Activated T-cell treated with anti-CD3 and anti-CD28 coated beads for 24 hours (primary cell): ENCODE measurements at places on chromosomes 7 and 10.
A peak's percentile ranks its signal among the peaks of the same experiment; 100 is the strongest.

GRCh38 chr7:148466120-148466519 lies 124.4 kb upstream of the C7orf33 start:
- no peak for DNase-seq

DNA sequence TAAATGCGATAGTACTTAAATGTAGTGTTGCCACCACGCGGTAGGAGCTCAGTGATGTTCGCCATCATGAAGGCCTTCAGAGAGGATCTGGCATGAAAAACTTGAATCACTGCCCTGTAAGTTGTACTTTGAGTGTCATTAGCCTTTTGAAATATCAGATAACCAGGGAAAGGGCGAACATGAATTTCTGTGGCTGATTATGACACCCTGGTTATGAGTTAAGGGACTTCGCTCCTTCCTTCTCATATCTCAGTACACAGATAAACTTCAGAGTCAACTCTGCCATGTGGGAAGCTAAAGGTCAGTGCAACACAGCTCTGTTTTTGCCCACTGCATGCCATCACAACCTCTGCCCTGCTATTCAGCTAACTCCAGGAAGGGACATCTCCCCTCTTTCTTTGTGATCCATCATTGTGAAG lies 8.9 kb upstream of the ACSL5 start:
- no peak for DNase-seq

DNA sequence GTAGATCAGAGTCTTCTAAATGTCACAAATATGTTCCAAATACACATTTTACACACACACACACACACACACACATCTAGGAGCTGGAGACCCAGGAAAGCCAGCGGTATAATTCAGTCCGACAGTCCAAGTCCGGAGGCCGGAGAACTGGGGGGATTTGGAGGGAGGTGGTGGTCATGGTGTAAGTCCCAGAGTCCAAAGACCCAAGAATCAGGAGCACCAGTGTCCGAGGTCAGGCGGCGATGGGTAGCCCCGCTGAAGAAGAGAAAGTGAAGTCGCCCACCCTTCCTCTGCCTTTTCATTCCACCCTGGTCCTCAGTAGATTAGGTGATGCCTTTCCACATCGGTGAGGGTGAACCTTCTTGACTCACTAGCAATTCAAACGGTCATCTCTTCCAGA lies 154.8 kb downstream of the CAMK1D start:
- DNase-seq: no peak

DNA sequence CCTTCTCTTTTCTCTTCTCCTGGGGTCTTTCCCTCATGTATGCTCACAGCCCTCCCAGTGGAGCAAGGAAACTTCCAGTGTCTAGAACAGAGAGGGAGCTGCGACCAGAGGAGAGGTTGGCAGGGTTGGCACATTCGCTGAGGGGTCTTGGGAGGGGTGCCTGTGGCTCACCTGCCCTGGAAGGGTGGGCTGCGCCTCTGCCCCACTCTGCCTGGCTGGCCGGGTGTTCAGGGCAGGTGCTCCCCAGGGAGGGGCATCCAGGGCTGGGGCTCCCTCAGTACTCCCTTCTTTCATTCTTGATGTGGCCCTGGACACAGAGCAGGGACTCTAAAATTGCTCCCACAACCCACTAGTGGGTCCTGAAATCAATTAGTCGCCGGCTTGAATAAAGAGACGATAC lies 16.9 kb downstream of the SHH start:
- no peak for DNase-seq

DNA sequence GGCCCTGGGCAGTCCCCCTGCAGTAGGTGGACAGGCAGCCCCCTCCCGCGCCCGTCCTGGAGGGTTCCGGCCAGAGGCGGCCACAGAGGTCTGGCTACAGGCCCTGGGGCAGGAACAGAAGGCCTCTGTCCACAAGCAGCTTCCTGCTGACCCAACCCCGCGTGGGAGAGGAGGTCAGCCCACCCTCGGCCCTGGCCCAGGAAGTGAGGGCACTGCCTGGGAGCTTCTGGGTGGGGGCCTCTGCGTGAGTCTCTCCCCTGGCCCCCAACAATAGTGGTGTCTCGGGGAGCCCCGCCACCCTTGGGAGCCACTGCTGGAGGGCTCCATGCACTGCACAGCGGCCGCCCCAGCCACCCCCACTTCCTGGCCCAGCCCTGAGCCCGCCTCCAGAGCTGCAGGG lies 4.7 kb downstream of the MICALL2 start:
- no peak for DNase-seq

- DNase-seq: no peak
These were observed 120.3 kb downstream of the CYTH3 start for GRCh38 chr7:6151994-6152735.

GRCh38 chr10:19921300-19922140 lies 105.3 kb downstream of the PLXDC2 start:
- DNase-seq: no peak

GRCh38 chr7:130814778-130815335 lies 80.8 kb upstream of the KLF14 start:
- DNase-seq: no peak

DNA sequence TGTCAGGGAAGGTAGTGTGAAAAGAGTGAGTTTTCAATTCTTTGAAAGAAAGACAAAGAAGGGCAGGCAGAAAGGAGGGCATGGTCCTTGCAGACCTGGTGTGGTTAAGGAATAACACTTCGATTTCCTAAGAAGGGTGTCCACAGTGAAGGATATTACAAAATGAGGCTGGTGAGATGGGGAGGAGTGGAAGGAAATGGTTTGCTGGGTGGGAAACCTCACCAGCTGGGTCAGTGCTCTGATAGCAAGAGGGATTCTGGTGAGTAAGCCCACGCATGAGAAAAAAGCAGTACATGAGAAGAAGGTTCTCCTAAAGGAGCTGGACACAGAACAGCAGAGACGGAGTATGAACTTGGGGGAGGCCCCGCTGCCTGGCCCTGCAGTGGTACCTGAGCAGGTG lies 230.6 kb upstream of the PLXNA4 start:
- no peak for DNase-seq

DNA sequence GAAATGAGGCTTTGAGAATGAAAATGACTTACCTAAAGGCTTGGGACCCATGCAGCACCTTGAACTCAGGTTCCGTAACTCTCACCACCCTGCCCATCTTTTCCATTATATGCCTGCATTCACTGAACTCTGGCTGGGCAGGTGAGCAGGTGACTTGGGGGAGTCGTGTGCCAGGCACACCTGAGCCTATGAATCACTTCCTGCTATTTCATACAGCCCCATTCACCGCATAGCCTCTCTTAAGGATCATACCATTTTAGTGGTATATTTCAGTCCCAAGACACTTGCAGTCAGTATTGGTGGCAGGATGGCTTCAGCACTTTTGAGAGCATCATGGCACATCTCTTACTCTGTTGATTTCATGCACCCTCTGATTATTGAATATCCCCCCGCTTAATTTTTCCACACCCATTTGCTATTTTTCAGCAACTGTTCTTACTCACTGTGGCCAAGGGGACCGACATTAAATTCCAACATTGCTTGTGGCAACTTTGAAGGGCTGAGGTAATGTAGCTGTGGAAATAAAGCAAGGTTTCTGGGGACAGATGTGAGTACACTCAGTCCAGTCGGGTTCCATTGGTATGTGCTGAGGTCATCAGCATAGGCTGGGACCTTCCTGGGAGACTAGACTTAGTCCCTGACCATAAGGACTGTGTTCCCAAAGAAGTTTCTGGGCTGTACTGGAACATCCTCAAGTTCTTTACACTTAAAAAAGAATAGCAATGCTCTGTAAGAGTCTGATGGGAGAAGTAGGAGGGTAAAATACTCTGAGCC lies 39.8 kb upstream of the ZNF438 start:
- DNase-seq: no peak

- no peak for DNase-seq
These were observed 438.5 kb downstream of the GRID1 start for GRCh38 chr10:85927952-85928665.

DNA sequence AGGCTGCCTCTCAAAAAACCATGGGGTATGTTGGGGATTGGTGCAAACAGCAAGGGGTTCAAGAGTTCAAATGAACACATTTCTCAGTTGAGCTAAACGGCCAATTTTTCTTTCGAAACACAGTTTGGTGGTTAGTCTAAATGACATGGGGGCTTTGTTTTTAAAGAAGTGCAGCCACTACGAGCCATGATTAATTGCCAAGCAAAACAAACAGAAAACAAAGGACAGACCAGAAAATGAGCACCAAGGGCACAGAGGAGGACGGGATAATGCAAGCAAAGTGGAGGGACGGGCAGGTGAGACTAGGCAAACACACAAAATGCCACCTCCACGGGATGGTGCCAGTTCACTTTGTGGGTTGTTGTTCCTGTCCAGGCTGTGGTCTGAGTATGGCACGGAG lies 64.5 kb upstream of the PDLIM1 start:
- no peak for DNase-seq

GRCh38 chr7:8434290-8435002 lies 1.0 kb downstream of the NXPH1 start:
- no peak for DNase-seq

GRCh38 chr7:100488333-100489095 lies 4.8 kb downstream of the NYAP1 start:
- DNase-seq: no peak

GRCh38 chr7:95897557-95898251 lies 125.3 kb downstream of the DYNC1I1 start:
- no peak for DNase-seq

- no peak for DNase-seq
These were observed 356.9 kb upstream of the PRKCQ start for GRCh38 chr10:6936931-6937330.

DNA sequence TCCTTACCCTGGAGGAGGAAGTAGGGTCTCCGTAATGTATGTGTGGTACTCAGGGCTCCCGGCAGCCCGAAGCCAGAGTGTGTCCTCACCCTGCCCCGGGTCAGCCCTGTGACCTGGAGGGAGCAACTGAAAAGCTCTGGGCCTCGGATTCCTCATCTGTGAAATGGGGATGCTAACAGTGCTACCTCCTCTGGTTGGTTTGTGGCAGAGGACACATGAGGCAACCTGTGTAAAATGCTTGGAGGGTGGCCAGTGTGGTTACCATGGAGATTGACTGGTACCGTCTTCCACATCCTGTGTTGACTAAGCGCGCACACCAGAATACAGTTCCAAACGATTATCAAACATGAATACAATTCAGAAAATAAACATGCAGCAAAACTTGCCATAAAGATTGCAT lies 163.8 kb upstream of the KLF6 start:
- DNase-seq: peak; percentile 58

DNA sequence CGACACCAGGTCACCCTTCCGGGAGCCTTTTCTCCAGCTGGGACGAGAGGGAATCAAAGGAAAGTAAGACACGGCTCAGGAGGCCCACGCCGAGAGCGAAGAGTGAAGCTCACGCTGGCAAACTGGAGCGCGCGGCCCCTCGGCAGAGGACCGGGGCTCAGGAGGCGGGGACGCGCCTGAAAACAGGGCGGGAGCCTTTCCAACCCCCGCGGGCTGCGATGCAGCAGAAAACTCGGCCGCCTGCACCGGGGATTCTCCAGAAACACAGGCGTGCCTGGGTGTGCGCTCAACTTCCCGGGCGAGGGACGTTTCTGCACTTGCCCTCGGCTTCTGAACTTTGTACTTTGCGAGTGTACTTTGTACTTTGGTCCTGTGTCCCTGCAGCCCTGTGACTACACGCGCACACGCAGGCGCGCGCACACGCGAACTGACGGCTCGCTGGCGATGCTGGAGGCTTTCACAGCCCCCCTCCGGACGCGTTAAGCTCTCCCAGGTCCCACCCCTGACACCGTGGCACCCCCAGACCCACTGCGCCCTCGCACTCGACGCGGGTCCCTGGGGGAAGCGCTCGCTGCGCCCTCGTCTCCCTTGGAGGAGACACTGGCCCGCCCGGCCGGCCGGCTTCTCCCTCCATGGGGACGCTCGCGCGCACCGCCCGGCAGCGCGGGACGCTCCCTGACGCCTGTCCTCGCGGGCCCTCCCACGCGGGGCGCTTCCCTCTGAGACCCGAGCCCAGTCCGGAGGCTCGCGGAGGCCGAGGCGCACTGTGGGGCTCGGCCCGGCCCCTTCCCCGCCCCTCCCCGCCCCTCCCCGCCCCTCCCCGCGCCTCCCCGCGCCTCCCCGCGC lies 588 bp upstream of the PAOX start:
- DNase-seq: peak; percentile 49

- peak; percentile 73 for DNase-seq
These were observed 289.6 kb upstream of the NFE2L3 start for GRCh38 chr7:25862261-25863004.

DNA sequence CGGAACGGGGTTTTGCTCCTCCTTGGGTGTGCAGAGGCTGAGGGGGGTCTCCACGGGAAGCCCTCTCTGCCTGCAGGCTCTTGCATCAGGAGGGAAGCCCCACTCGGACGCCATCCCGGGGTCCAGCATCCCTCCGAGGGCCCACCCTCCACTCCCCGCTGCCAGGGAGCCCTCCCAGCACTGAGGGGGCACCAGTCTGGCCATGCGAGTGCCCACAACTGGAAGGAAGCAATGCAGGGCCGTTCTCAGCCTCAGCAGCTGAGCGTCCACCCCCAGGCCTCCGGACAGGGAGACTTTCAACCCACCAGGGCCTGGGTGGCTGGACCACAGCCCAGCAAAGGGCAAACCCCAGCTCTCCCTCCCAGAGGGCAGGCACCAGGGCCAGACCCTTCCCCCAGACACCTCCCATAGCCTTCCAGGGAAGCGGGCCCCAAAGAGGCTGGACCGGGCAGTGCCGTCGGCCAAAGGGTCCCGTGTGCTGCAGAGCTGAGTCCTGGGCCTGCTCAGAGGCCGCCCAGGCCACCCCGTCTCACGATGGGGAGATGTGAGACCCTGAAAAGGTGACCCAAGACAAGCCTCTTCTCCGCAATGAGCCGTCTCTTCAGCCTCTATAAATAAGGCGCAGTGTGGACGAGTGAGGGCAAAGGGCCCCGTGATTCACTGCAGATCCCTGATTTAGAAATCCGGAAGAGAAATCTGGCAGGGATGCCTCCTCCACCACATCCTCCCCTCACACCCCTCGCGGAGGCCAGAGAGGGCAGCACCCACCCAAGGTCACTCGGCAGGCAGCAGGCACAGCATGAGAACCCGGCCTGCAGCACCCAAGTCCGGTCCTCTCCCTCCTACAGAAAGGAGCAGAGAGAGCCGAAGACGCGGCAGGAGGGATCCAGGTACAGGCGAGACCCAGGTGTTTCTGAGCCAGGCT lies 81.9 kb upstream of the DNAAF5 start:
- no peak for DNase-seq

DNA sequence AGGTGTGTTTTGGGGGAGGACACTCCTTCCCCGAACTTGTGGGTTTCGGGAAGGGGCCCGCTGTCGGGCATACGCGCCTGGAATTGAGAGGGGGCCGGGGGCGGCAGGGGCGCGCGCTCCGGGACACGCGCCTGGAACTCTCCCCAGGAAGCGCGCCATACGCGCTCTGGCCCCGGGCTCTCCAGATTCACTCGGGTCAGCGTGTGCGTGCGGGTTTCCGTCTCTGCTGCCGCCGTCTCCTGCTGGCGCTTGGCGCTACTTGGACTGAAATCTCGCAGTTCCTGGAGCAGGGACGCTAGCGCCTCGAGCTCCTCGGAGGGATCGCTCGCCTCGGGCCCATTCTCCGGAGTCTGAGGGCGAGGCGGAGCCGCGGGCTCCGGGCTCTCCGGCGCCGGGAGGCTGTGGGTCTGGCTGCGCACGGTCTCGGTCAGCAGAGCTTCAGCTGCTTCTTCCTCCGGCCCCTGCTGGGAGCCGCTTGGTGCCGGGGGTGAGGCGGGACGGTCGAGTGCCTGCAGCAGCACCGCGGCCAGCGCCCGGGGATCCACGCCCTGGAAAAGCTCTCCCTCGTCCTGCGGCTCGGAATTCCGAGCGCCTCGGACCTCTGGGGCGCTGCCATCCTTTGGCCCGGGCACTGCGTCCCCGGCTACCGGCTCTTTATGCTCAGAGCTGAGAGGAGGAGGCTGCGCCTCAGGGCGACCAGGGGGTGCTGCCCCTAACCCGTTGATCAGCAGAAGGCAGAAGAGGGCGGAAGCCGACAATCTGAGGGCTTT lies 1.1 kb downstream of the VGF start:
- no peak for DNase-seq

- no peak for DNase-seq
These were observed 63.0 kb downstream of the NEURL1 start for GRCh38 chr10:103556383-103557007.
